H1 (cell line): ENCODE measurements at places on chromosomes 12 and 14. TPM values are rescaled to one million over a fixed set of nuclear protein-coding genes. Genes with fewer than 3 reads are reported as not detected.

DNA sequence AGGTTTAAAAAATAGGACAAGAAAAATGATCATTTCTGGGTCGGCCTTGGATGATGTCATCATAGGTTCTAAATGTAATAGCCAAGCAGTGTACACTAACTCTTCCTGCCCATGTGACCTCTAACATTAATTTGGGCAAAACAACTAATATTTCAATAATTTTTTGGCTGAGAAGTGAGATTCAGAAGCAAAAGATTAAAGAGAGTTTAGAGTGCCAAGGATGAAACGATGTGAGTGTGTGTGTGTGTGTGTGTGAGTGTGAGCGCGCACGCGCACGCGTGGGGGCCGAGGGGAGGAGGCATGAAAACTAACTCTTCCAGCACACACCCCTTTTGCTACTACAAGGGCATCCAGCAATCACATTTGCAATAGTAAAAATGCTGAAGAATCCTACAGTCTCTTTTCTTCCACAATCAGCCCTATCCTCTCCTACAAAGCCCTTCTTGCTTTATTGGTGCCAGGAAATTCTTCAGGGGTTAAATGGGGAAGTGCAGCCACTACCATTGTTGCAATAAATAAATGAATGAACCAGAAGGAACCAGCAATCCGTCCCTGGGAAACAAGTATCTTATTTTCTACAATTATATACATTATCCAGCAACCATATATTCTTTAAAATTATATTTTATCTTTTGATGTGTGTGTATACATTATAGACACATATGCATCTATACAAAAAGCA lies 52.9 kb downstream of the PEBP1 start:
- no peak overlapping the region for H3K27ac ChIP-seq
- DNase-seq = no peak
- no peak overlapping the region for H3K4me3 ChIP-seq
- H3K27me3 ChIP-seq = no peaks in the 10 kb centered on the region
- H3K4me1 ChIP-seq = no peaks in the 10 kb centered on the region; the same call in none of the 2 replicates
- H3K36me3 ChIP-seq = no peaks in the 10 kb centered on the region

The AQP6 gene
- 0.17 TPM in 1 of 2 replicates, not detected in the other for total RNA-seq

The GDF11 gene
- total RNA-seq = 15.1 and 18.2 TPM in 2 replicates

- no peak for DNase-seq
- H3K36me3 ChIP-seq = no peaks in the 10 kb centered on the region
- H3K4me1 ChIP-seq = no peaks in the 10 kb centered on the region
- no peaks in the 10 kb centered on the region for H3K27me3 ChIP-seq
Measured at GRCh38 chr12:114974826-114975639, 291.1 kb upstream of the TBX3 start.

The TPH2 gene
- total RNA-seq = 0.90 and 1.1 TPM in 2 replicates

DNA sequence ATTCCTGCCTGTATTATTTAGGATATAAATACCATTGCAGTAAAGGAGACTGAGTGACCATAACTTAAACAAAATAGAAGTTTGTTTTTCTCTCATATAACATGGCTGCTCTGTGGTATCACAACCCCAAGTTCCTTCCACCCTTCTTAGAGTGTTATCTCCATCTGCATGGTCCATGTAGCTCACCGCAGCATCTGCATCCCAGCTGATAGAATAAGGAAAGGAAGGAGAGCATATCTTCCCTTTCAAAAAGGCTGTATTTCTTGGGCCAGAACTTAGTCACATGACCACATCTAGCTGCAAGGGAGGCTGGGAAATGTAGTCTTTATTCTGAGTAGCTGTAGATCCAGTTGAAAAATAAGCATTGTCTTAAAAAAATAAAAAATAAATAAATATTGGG lies 184.8 kb upstream of the NUDT4 start:
- H3K27ac ChIP-seq = no peak overlapping the region
- no peaks in the 10 kb centered on the region for H3K27me3 ChIP-seq
- DNase-seq = no peak
- no peak overlapping the region for H3K4me3 ChIP-seq

DNA sequence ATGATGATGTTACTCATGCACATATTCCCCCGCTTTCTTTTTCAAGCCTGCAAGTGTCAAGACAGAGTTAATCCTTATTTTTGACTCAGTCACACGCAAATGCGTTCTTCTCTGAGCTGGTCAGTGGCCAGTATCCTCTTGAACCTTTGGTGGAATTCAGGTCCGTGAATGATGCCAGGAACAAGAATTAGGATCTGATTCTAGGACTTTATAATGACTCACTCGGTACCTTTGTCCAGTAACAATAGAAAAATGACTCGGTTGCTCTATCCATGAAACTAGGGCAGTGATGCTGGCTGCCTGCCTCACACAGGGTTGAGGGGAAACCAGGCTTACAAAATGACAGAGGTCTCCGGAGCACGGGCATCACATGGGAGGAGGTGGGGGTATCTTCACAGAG lies 185.8 kb upstream of the NUDT4 start:
- no peak for DNase-seq
- no peak overlapping the region for H3K4me3 ChIP-seq
- no peak overlapping the region for H3K27ac ChIP-seq

- no peaks in the 10 kb centered on the region for H3K36me3 ChIP-seq
- DNase-seq = no peak
- peaks cover 8% of the 10 kb centered on the region; the same call in 1 of the 2 replicates for H3K27me3 ChIP-seq
- no peak overlapping the region for H3K4me3 ChIP-seq
- no peaks in the 10 kb centered on the region for H3K4me1 ChIP-seq
Measured at GRCh38 chr12:1642513-1642912, 13.5 kb downstream of the WNT5B start.

GRCh38 chr14:75350505-75351060 lies 72.0 kb downstream of the FOS start:
- H3K4me3 ChIP-seq = no peak overlapping the region
- no peak overlapping the region for H3K27ac ChIP-seq
- H3K4me1 ChIP-seq = no peaks in the 10 kb centered on the region
- H3K36me3 ChIP-seq = no peaks in the 10 kb centered on the region

The SYNDIG1L gene
- total RNA-seq = 3.0 and 3.5 TPM in 2 replicates

The IL22 gene
- total RNA-seq = not detected in 2 replicates

The KRT74 gene
- not detected in 2 replicates for total RNA-seq

DNA sequence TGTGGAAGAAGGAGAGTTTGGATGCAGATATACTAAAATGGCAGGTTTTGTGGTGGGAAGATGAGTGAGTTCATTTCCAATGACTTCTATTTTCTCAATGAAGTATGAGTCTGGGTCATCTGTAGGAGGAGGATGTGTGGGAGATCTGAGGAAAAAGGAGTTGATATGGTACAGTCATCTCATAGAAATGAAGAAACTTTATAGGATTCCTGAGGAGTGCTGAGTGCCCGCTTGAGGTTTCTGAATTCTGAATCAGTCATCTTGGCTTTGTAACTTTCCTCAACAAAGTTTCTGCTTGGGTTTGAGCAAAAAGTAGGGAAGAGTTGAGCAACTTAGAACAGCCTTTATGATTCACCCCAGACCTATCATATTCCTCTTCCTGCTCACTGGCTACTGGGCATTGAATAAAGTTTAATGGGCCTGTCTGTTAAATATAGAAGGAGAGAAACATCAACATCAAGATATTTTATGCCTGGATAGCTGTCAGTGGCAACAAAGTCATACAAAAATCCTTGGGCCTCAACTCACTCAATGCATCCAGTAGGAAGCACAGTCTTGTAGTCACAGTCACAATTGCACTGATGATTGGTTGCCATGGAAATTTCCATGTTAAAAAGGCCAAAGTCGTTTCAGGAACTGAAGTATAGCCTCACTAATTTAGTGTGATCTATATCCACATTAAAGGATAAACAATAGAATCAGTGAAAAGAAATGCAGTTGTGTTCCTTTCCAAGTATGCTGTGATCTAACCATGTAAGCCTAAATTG lies 284.7 kb downstream of the DUSP6 start:
- no peaks in the 10 kb centered on the region for H3K36me3 ChIP-seq
- DNase-seq = no peak
- no peak overlapping the region for H3K27ac ChIP-seq
- no peak overlapping the region for H3K4me3 ChIP-seq
- no peaks in the 10 kb centered on the region for H3K4me1 ChIP-seq

GRCh38 chr12:21823581-21823980 lies 49.1 kb upstream of the KCNJ8 start:
- no peaks in the 10 kb centered on the region for H3K4me1 ChIP-seq
- no peak overlapping the region for H3K27ac ChIP-seq
- peak; percentile 43 for DNase-seq
- no peaks in the 10 kb centered on the region for H3K36me3 ChIP-seq

- no peak for DNase-seq
- peaks cover 29% of the 10 kb centered on the region for H3K27me3 ChIP-seq
- no peak overlapping the region for H3K4me3 ChIP-seq
- no peaks in the 10 kb centered on the region for H3K36me3 ChIP-seq
- no peaks in the 10 kb centered on the region for H3K4me1 ChIP-seq
Measured at GRCh38 chr12:132178801-132179401, 34.6 kb downstream of the NOC4L start.

The CCDC175 gene
- 0.19 TPM in 1 of 2 replicates, not detected in the other for total RNA-seq

GRCh38 chr14:103613517-103613916 lies 15.5 kb upstream of the KLC1 start:
- no peaks in the 10 kb centered on the region for H3K27me3 ChIP-seq
- H3K27ac ChIP-seq = no peak overlapping the region
- no peak overlapping the region for H3K4me3 ChIP-seq
- H3K36me3 ChIP-seq = no peaks in the 10 kb centered on the region

DNA sequence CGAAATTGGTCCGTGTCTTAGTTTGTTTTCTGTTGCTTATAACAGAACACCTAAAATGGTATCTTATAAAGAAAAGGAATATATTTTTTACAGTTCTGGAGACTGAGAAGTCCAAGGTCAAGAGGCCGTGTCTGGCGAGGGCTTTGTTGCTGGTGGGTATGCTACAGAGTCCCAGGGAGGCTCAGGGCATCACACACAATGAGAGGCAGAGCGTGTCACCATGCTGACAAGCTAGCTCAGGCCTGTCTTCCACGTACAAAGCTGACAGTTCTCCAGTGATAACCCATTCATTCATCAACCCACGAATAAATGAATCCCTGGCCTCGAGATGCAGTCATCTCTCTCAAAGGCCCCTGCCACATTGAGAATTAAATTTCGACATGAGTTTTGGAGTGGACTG lies 56.7 kb upstream of the AEBP2 start:
- DNase-seq = no peak
- H3K4me3 ChIP-seq = no peak overlapping the region
- peaks cover 1% of the 10 kb centered on the region; the same call in 1 of the 2 replicates for H3K4me1 ChIP-seq
- H3K27me3 ChIP-seq = no peaks in the 10 kb centered on the region
- peak overlapping the region; percentile 46; the same call in 1 of the 2 replicates for H3K27ac ChIP-seq

- no peaks in the 10 kb centered on the region for H3K36me3 ChIP-seq
- H3K4me3 ChIP-seq = no peak overlapping the region
- H3K27ac ChIP-seq = no peak overlapping the region
- H3K4me1 ChIP-seq = no peaks in the 10 kb centered on the region
Measured at GRCh38 chr12:70443062-70443673, 77.1 kb downstream of the KCNMB4 start.

The GPR68 gene
- 0.22 and 0.33 TPM in 2 replicates for total RNA-seq

The PROX2 gene
- total RNA-seq = not detected in 2 replicates

The PTCSC3 gene
- total RNA-seq = not detected in 2 replicates

The ADCY6 gene
- total RNA-seq = 11.7 and 15.6 TPM in 2 replicates

DNA sequence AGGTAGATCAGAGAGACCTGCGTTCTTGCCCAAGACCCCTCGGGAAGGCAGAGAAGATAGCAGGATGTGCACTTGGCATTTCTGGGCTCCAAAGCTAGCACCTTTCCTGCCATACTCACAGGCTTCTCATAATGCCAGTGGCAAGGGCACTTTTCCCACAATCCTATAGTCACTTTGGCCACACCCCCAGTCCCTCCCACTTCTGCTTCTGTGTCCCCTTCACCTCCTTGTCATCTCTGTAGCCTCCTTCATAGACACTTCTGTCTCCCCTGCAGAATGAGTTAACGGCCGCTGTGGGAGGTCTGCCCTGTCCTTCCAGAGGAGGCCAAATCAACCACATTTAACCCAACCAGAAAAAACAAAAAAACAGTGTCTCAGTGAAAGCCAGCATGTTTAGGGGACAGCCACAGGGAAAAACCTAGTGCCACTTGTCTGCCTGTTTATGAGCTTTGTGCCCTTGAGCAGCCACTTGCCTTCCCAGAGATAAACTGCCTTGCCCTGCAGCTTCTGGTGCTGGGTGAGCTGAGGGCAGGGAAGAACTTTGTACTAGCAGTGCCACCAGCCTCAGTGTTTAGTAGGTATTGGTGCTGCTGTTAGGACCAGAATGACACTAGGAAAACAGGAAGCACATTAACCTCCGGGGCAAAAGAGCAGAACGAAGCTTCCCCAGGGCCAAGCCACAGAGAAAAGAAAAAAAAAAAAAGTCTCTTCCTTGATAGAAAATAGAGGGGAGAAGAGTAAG lies 193.0 kb upstream of the PWP1 start:
- no peak for DNase-seq
- H3K4me3 ChIP-seq = no peak overlapping the region
- no peaks in the 10 kb centered on the region for H3K4me1 ChIP-seq
- no peaks in the 10 kb centered on the region for H3K36me3 ChIP-seq
- H3K27me3 ChIP-seq = no peaks in the 10 kb centered on the region

DNA sequence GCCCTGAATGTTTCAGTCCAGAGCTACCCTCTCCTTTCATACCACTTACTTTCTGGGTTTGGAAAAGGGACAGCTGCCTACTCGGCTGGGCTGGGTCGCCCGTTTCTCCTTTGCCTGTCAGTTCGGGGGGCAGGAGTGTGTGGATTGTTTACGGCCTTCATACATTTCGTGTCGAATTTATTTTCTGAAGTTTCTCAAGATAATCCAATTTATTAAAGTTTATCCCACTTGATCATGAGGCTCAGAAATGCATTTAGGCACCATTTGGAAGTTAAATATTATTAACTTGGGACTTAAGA lies 608 bp downstream of the ZNF410 start:
- H3K4me1 ChIP-seq = no peaks in the 10 kb centered on the region
- no peak for DNase-seq
- peak overlapping the region; percentile 90 for H3K4me3 ChIP-seq
- H3K27me3 ChIP-seq = no peaks in the 10 kb centered on the region
- no peak overlapping the region for H3K27ac ChIP-seq

The GALNT16 gene
- 6.0 and 6.3 TPM in 2 replicates for total RNA-seq

DNA sequence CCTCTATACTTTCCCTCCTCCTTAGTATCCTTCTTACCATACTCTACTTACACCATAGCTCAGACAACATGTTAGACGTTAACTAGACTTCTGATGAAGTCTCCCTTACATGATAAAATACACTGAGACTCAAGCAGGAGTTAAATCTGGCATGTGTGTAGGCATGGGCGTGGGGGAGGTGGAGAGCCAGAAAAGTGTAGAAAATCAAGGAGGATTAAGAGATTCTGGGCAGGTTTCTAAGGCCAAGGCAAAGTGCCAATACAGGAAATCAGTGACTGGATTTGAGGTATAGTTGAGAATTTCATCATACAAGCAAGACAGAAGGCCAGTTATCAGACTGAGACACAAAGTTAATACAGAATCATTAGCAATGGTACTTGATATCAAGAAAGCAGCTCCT lies 37.4 kb downstream of the EPS8 start:
- H3K4me3 ChIP-seq = no peak overlapping the region
- H3K27ac ChIP-seq = no peak overlapping the region
- H3K36me3 ChIP-seq = no peaks in the 10 kb centered on the region

- no peak overlapping the region for H3K4me3 ChIP-seq
- no peaks in the 10 kb centered on the region for H3K4me1 ChIP-seq
- no peaks in the 10 kb centered on the region for H3K27me3 ChIP-seq
- no peak for DNase-seq
Measured at GRCh38 chr12:50016501-50017475, 8.5 kb downstream of the RACGAP1 start.

The ZC2HC1C gene
- 1.2 and 1.7 TPM in 2 replicates for total RNA-seq

- H3K27me3 ChIP-seq = no peaks in the 10 kb centered on the region
- H3K36me3 ChIP-seq = no peaks in the 10 kb centered on the region
- no peaks in the 10 kb centered on the region for H3K4me1 ChIP-seq
- no peak for DNase-seq
- H3K27ac ChIP-seq = no peak overlapping the region
Measured at GRCh38 chr14:73817020-73817655, 34.5 kb upstream of the PTGR2 start.

GRCh38 chr14:65303190-65303898 lies 109.2 kb upstream of the FUT8 start:
- H3K27ac ChIP-seq = no peak overlapping the region
- H3K4me3 ChIP-seq = no peak overlapping the region
- no peak for DNase-seq
- no peaks in the 10 kb centered on the region for H3K36me3 ChIP-seq

The KLHL33 gene
- total RNA-seq = 0.11 TPM in 1 of 2 replicates, not detected in the other
